ENCODE measurements at places on chromosomes 1 and 21.

DNA sequence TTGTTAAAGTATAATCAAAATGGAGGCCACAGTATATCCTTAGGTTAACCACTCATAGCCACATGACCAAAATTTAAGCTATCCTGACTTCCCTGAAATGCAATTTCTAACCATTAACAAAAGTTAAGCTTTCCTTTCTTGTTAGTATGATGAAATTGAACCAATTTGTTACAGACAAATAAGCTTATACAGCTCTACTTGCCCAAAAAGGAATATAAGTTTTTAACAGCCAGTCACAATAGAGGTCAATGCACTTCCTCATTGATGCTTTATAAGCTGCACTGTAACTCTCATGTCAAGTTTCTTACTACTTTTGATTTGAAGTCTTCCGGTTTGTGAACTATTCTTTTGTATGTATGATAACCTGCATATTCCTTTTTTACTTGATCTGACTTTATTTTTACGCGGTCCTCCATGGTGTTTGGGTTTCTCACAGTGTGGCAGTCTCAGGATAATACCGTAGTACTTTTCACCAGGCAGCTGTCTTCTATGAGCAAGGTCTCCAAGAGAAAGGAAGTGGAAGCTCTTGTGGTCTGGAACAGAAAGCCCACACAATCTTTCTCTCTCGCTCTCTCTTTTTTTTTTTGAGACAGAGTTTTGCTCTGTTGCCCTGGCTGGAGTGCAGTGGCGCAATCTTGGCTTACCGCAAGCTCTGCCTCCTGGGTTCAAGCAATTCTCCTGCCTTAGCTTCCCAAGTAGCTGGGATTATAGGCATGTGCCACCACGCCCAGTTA is 331.6 kb downstream of the SRGAP2C start:
- DNase-seq = no peak

GRCh38 chr1:89927049-89927448 is 67.9 kb upstream of the ZNF326 start:
- DNase-seq = no peak

GRCh38 chr1:227318853-227319607 is 738 bp upstream of the CDC42BPA start:
- DNase-seq = no peak

GRCh38 chr1:67766141-67766978 is 66.9 kb downstream of the GNG12 start:
- peak; percentile 76 for DNase-seq

DNA sequence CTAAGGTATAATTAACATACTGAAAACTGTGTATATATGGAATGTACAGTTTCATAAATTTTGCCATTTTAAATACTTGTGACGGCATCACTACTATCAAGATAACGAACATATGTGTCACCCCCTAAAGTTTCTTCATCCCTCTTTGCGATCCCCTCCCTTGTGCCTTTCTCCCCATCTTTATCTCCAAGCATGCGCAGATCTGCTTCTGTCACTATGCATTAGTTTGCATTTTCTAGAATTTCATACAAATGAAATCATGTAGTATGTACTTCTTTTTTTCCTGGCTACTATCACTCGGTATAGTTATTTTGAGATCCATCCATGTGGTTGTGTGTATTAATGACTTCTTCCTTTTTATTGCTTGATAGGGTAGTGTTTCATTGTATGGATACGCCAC is 154.9 kb downstream of the ZNF648 start:
- DNase-seq = no peak

DNA sequence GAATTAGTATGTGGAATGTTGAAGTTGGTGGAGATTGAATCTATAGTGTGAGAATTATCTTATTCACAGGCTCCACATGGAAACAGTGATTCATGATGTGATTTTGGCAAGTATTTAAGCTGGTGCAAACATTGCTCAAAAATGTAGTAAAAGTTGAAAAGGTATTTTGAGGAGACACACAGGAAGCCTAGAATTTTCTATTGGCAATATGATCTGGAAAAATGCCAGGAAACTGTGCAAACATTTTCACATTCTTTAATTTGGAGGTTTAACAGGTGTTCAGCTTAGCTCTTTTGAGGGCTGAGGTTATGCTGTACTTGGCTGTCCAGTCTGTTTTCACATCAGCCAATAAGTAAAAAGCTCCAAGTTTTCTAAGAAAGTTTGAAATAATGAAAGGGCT is 327.3 kb downstream of the RWDD3 start:
- DNase-seq = no peak

DNA sequence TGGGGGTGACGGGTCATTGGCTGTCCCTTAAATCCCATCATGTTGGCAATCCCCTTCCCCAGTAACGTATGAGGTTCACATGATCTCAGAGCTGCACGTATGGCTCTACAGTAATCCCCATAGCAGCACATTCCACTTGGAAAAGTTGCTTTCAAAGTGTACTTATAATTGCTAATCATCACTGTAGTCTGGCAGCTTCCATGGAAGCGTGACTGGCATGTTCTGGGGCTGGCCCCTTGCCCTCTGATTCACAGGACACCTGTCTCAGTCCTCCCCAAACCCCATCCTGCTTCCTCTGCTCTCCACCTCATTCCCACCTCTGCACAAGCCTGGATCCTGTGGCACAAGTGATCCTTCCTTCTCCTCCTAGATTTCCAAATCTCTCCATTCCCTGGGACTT is 102.2 kb downstream of the TSEN15 start:
- no peak for DNase-seq

- DNase-seq = no peak
These were observed 74.3 kb downstream of the MPZL1 start for GRCh38 chr1:167795810-167796740.

DNA sequence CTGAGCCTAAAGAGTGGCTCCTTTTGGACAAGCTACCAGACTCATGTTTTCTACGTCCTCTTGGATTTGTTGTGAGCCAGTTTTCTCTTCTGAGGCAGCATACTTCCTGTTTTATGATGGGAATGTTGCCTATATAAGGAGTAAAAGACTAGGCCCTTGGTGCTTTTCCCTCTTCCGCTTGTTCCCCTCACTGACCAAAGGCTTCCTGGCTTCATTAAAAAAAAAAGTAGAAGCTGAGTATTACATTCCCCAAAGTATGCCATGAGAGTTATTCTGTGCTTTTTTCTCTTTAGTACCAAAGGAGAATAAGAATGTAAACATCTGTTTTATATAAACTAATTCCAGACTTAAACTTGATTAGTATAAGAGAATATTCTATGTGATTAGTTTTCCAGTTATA is 6.5 kb upstream of the HMCN1 start:
- DNase-seq = peak; percentile 16

DNA sequence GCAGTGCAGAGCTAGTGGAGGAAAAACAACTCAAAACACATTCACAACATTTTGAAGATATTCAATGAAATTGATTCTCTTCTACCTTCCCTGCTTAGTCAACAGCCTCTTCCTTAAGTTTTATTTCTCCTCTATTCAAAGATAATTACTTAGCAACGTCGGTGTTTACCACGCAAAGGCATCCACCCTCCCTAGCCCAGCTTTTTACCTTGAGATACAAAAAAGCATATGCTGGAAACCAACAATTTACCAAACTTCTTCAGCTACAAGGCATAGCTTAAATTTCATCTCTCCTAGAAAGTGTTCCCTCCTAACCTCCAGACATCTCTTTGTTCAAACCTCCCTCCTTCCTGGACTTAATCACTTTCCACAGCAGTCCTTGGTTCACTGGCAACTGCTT is 102.8 kb upstream of the SOD1 start:
- DNase-seq = no peak

- no peak for DNase-seq
These were observed 14.0 kb downstream of the RUNX1 start for GRCh38 chr21:35035116-35035515.

DNA sequence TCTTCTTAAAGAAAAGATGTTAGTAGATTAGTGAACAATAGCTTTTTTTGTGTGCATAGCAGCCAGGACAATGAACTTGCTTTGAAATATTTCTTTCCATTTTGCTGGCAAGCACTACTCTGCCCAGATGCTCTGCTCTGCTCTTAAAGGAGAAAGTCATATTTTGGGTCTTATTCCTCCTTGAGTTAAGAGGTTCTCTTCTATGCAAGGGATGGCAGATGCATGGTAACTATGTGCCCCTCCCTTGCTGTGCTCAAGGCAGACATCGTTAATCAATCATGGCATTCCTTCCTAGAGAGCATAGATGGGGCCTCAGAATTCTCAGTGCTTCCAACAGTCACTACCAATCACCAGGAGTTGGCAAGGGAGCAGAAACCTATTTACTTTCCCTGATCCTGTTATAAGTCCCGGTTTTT is 27.6 kb downstream of the NIPAL3 start:
- DNase-seq = no peak

DNA sequence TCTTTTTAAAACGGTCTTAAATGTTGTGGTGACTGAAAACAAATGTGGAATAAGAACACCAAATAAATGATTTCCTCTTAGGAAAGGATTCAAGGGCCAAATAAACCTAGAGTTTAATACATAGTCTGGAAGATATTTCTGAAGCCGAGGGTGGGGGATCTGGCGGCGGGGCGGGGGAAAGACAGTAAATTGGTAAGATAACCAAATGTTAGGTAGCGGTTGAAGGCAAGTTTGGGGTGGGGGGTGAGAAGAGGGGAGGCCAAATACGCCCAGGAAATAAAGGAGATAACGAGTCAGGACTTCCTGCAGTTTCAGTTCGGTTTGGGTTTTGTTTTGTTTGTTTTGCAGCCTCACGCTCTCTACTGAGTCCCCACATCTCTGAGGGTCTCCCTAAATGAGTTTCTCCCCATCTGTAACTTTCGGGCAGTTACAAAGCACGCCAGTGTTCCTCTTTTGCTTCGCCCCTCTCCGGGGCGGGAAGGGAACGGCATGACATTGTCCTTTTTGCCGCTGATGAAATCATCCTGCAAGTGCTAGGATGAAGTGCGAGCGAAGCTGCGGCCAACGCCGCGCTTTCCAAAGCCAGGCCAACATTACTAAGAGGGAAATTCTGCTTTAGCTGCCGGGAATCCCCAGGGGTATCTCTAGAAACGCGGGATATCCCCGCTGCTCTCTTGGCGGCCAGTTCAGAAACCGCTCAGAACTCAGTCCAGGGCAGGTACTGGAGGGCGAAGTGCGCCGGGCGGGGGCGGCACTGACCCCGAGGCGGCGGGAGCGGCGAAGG is 844 bp downstream of the NIBAN1 start:
- peak; percentile 56 for DNase-seq

DNA sequence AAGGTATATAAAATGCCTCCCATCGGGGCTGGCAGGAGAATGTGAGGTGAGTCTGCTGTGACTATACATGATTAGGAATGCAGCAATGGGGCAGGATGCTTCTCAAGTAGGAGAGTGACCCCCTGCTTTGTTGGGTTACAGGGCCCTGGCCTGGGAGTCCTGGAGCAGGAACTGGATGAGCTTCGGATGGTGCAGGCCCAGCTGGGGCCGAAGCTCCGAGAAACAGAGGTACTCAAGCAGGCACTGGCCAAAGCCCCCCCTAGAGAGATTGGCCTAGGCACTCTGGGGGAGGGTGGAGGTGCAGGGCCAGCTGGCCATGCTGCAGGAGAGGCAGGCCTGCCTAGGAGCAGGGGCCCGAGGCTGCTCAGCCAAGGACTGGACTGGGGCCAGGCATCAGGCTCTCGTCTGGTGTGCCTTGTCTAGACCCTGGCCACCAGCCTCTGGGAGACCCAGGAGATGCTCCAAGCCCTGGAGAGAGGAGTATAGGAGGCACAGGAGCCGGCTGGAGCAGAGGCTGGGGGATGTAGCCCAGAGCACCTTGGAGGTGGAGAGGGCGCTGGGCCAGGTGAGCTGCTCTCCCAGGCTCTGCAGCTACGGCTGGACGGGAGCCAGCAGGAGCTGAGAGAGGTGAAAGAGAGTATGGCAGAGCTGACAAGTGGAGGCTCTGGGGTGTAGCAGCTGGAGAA is 32.8 kb upstream of the PKP1 start:
- DNase-seq = no peak

GRCh38 chr1:12138196-12139168 is 28.3 kb upstream of the TNFRSF1B start:
- DNase-seq = no peak

DNA sequence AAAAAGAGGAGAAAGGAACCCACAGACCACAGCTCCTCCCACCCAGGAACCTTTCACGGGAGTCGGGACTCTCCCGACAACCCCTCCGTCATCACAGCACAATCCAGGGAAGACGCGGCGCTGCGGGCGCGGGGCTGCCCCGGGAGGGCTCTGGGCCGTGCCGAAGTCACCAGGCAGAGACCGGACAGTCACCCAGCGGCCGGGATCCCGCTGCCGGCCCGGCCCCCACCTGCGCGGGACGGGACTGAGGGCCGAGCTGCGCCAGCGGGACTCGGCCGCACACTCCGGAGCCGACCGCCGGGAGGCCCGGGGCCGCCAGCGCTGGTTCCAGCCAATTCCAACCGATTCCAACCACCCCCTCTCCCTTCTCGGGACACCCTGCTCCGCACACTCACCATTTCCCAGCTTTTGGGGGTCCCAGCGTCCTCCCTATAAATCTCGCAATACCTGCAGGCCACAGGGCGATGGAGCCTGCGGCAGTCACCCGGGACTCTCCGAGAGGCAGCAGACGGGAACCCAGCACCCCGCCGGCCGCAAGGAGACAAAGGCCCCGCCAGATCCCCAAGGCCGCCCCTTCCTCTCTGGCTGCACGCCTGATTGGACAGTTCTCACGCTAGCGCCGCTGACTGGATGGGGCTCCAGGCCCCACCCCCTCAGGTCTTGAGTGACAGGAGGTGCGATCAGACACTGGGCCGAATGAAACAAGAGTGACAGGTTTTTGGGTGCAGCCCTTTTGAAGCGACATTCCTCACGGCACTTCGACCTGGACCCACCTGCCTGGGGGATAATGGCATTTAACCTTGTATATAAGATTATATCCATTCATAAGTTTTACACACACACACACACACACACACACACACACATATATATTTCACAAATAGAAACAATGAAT is at the start of gene ZNF695:
ZNF695 (minus strand) TSS at position 547 of the 895 bp plus-strand sequence; CDS start at position 398, 149 bp downstream.
- peak; percentile 85 for DNase-seq

GRCh38 chr1:68183895-68184294 is 48.4 kb downstream of the WLS start:
- DNase-seq = no peak

DNA sequence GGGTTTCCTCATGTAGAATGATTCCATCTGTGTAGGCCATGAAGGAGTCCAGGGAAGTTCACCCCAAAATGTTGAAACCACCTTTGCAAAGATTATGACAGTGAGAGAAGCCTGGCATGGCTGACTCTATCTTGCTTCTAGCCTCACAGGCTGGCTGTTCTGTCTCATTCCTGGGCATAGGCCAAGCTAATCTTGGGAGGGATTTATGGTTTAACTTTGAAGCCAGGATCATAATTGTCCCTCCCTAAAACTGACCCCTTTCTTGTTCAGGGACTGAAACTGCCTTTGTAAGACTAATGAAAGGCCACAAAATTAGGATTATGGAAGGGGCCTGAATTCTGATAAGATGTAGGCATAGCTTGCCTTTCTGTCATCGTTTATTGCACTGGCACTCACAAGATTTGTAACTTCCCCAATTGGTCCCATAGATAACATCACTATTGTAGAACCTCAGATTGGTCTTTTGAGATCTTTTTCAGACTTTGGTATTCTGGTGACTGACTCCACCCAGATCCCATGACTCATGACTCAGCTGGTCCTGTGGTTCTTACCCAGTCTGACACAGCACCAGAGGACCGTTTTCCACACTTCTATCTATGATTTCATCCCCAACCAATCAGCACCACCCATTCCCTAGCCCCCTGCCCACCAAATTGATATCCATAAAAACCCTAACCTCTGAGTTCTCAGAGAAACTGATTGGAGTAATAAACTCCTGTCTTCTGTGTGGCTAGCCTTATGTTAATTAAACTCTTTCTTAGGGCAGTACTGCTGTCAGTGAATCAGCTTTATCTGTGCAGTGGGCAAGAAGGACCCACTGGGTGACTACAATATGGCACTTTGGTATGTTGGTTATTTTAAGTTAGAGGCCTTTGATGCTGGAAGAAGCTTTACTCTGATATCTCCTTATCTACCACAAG is 13.6 kb upstream of the LAMTOR5 start:
- no peak for DNase-seq

Data from fibroblast of skin of left quadriceps (primary cell).